ENCODE measurements at places on chromosomes 7 and 10.

DNA sequence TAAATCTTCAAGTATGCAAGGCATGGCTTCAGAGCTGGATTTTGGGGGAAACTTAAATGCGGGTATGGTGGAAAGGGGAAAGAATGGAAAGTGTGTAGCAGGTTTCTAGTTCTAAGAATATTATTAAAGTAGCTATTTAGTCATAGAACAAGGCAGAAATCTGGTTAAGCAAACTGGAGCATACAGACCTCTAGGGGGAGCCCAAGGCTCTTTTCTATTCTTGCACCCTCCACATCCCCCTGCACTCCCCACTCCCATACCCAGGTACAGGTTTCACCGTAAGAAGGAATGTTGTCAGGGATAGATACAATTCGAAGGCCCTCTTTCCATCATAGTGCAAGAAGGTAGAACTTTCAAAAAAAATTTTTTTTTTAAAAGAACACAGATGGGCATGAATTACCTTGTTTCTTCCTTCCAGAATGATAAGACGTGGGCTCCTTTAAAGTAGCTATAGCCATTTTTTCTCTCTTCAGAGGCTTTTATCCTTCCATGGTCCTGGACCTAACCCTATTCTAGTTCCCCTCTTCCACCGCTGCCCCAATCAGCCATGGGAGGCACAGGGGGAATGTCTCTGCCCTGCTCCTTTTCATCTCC is 41.5 kb upstream of the SMIM30 start:
- no peak for DNase-seq

DNA sequence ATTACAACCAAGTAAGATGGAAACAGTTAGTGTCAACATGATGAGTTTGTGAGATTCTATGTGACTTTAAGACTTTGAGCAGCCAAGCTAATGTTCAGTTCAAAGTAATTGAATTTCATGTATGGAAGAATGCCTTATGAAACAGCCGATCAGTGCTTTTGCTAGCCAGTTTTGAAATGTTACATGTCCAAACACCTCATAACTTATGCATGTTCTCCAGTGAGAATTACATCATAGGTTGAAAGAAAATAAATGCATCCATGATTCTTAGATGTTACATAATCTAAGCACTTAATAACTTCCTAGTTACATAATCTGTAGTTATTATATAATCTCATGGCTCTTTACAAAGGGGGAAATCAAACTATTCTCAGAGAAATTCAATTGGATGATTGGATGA is 211.3 kb downstream of the BICC1 start:
- no peak for DNase-seq

DNA sequence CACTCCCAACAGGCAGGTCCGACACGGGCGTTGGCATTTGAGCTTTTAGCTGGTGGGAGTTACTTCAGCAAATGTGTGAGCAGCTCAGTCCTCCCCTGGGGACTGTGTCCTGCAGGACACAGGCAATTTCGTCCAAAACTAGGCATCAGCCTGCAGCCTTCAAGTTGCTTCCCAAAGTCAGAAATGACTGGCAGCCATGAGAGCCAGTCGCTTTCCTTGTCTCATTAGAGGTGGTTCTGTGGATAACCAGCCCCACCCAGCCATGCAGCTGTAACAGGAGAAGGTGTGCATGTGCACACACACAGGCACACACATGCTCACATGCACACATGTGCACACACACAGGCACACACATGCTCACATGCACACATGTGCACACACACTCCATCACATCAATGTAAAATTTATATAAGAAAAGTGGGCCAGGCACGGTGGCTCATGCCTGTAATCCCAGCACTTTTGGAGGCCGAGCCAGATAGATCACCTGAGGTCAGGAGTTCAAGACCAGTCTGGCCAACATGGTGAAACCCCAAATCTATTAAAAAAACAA is 138.8 kb upstream of the TCERG1L start:
- DNase-seq = no peak

DNA sequence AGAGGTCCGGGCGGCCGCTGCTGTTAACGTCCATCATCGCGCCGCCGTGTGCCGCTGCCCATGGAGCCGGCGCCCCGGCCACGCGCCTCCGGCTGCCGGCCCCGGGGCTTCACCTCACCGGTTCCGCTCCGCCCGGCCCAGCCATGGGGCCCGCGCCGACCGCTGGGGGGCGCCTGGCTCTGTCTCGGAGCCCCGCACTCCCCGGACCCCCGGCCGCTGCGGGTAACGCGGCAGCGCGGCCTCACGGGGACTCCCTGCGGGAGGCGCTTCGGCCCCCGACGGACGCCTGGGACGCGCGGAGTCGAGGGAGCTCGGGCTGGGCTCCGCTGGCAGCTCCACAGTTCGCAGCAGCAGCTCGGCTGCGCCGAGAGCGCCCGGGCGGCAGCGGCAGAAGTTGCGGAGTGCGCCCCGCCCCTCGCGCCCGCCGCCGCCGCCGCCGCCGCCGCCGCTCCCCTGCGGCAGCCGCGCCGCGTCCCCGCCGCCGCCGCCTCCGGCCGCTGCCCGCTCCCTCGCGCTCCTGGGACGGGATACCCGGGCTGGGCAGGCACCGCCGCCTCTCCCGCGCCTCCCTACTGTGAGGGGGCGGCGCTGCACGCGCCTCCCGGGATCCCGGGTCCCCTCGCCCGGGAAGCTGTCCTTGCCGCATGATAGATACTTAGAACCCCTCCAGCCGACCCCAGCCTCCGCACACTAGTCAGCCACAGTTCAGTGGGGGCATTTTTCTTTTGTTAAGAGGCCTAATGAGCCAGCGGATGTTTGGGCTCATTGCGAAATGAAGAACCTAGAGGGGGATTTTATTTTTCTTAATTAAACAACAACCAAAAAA is at the start of gene HTR7:
HTR7 (minus strand) TSS at position 405 of the 826 bp plus-strand sequence; CDS start at position 37, 368 bp downstream.
- DNase-seq = no peak

DNA sequence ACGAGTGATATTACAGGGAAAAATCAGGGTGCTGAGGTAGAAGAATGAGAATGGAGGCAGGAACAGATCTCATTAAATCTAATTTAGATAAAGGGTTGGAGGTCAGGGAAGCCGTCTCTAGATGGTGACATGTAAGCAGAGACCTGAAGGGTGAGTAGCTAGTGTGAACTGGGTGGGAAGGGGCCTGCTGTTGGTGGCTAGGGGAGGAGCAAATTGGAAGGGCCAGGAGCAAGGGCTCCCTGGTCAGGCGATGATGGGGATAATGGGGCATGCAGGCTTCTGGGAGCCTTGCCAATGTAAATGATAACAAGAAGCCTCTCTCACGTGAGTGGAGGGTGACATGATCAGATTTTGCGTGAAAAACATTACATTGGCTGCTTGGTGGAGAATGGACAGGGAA is 76.3 kb downstream of the WDFY4 start:
- DNase-seq = no peak
